Psoas muscle (tissue), 8 donors: ENCODE measurements at places on chromosomes 5 and 9. TPM values are rescaled to one million over a fixed set of nuclear protein-coding genes. Genes with fewer than 3 reads are reported as not detected.

- no peaks in the 10 kb centered on the region for H3K36me3 ChIP-seq
- no peaks in the 10 kb centered on the region for H3K27me3 ChIP-seq
- peaks cover 4% of the 10 kb centered on the region for H3K4me1 ChIP-seq
- H3K27ac ChIP-seq, result no peak overlapping the region
- H3K4me3 ChIP-seq, result no peak overlapping the region
- no peak for DNase-seq
These were observed 24.8 kb downstream of the TSPAN17 start for GRCh38 chr5:176671890-176672747.

GRCh38 chr9:107744873-107745272, 255.3 kb upstream of the KLF4 start:
- no peak for DNase-seq
- no peaks in the 10 kb centered on the region for H3K27me3 ChIP-seq
- peaks cover 14% of the 10 kb centered on the region for H3K4me1 ChIP-seq
- H3K27ac ChIP-seq, result no peak overlapping the region
- no peak overlapping the region for H3K4me3 ChIP-seq

DNA sequence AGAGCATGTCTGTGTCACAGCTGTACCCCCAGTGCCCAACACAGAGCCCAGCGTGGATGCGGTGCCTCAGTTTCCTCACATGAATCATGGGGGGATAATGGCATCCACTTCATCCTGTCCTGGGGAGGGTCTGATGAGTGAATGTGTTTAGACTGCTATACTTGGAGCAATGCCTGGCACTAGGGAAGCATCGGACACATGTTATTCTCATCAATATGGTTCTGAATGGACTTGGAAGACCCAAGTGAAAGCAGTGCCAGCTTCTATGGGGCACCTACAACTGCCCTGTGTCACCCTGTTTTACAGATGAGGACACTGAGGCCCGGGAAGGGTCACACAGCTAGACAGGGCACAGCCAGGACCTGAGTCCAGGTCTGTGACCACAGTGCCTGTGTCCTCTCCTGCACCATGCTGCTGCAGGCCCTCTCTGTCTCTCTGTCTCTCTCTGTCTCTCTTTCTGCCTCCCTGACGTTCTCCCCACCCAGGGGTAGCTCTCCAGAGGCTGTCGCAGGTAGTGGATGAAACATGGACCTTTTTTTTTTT, 42.3 kb upstream of the NEK6 start:
- H3K36me3 ChIP-seq, result no peaks in the 10 kb centered on the region
- no peak overlapping the region for H3K27ac ChIP-seq
- peaks cover 2% of the 10 kb centered on the region for H3K27me3 ChIP-seq
- no peak overlapping the region for H3K4me3 ChIP-seq

- no peaks in the 10 kb centered on the region for H3K36me3 ChIP-seq
- no peak overlapping the region for H3K27ac ChIP-seq
- no peaks in the 10 kb centered on the region for H3K27me3 ChIP-seq
- DNase-seq, result no peak
- peaks cover 12% of the 10 kb centered on the region for H3K4me1 ChIP-seq
These were observed 1.7 kb upstream of the ACO1 start for GRCh38 chr9:32382565-32383320.

- H3K4me3 ChIP-seq, result no peak overlapping the region
- H3K27me3 ChIP-seq, result no peaks in the 10 kb centered on the region
- H3K27ac ChIP-seq, result no peak overlapping the region
These were observed 17.4 kb upstream of the TRPC7 start for GRCh38 chr5:136382791-136383190.

- no peaks in the 10 kb centered on the region for H3K36me3 ChIP-seq
- H3K27me3 ChIP-seq, result no peaks in the 10 kb centered on the region
- no peak overlapping the region for H3K4me3 ChIP-seq
- no peak overlapping the region for H3K27ac ChIP-seq
- no peak for DNase-seq
These were observed 558.1 kb downstream of the NR2F1-AS1 start for GRCh38 chr5:93022796-93023447.

DNA sequence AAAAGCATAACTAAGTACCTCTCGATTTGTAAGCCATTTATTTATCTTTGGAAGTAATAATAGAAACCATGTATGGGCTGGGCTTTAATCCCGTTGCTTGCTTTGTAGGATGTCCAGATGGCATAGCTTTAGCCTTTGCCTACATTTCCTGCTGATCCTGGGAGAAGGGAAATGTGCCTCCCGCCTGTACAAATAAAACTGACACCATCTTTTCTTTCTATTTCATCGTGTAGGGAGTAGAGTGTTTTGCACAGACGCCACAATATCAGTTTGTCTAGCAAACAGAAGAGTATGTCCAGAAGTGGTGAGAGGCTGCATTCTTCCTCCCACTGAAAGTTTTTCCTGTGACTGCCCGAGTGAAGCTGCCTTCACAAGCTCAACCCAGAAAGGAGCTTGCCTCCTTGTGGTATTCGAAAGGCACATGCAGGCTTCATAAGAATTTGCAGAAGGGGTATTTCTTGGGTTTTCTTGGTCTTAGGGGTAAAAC, 24.7 kb upstream of the TJP2 start:
- no peaks in the 10 kb centered on the region for H3K4me1 ChIP-seq
- no peak for DNase-seq
- H3K4me3 ChIP-seq, result no peak overlapping the region
- H3K36me3 ChIP-seq, result no peaks in the 10 kb centered on the region
- H3K27ac ChIP-seq, result no peak overlapping the region

DNA sequence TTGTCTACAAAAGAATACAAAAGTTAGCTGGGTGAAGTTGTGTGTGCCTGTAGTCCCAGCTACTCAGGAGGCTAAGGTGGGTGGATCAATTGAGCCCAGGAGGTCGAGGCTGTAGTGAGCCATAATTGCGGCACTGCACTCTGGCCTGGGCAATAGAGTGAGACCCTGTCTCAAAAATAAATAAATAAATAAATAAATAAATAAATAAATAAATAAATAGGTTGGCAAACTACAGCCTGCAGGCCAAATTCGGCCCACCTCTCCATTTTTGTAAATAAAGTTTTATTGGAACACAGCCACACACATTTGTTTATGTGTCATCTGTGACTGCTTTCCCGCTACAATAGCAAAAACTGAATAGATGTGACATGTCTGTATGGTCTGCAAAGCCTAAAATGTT, 9.5 kb downstream of the PTGS1 start:
- H3K27me3 ChIP-seq, result no peaks in the 10 kb centered on the region
- no peaks in the 10 kb centered on the region for H3K36me3 ChIP-seq

DNA sequence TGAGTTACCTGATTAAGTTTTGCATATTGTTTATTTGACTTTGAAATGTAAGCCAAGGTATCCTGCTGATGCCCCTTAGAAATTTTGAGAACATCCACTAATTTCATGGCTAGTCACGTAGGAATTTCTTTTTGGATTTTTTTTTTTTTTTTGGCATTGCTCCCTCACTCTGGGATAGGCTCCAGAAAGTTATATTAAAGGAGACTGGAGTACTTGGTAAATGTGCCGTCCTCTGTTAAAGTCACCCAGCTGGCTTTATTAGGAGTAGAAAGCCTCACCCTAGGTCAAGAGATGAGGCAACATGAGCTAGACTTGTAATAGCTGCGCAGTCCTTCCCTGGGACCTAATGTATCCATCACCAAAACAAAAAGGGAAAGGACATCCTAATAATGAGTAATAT, 3.1 kb downstream of the KCTD16 start:
- H3K4me1 ChIP-seq, result peaks cover 9% of the 10 kb centered on the region
- DNase-seq, result no peak
- H3K4me3 ChIP-seq, result no peak overlapping the region
- no peaks in the 10 kb centered on the region for H3K27me3 ChIP-seq
- H3K36me3 ChIP-seq, result peaks cover 4% of the 10 kb centered on the region
- H3K27ac ChIP-seq, result no peak overlapping the region

The EIF4E1B gene
- not detected for total RNA-seq

The SPINK13 gene
- total RNA-seq, result not detected

The BASP1 gene
- 1.1 TPM for total RNA-seq

The SLIT3 gene
- 2.1 TPM for total RNA-seq
